Urothelium cell line (cell line): ENCODE measurements at places on chromosomes 13 and 19.
A peak's percentile ranks its signal among the peaks of the same experiment; 100 is the strongest.

GRCh38 chr13:30058429-30058828 lies 208.0 kb upstream of the UBL3 start:
- DNase-seq: no peak

- DNase-seq: no peak
These were observed 949 bp downstream of the SERTAD1 start for GRCh38 chr19:40424637-40425449.

- no peak for DNase-seq
These were observed 27.4 kb downstream of the CEBPA start for GRCh38 chr19:33274663-33275558.

DNA sequence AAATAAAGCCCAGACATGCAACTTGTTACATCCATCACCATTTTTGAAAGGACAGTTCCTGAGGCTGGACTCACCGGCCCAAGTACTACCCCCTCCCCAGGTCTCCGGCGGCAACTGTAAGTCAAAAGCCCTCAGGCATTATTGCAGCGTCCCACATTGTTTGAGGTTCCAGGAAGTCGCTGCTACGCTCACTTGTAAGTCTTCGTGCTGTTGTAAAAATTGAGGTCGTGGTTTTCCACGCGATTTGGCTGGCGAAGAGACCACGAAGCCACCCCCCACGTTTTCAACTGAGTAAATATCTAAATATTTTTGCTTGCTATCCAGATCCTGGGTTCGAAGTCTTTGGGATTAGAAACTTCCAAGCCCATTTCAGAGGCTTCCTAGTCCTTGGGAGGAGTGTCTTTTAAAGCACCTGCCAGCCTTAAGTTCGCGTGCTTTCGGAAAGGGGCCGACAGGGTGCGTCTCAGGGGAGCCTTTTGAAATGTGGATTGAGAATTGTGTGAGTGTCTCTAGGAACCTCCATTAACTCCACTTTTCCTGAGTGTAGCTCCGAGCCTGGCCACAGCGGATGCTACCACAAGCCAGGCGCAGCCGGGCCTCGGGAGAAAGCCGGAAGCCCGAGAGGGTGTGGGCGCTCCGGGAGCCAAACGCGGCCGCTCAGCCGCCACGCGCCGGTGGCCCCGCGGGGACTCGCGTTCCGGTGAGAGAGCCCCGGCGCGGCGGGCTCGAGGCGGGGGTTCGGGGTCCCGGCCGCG lies 434 bp upstream of the FNDC3A start:
- peak; percentile 6 for DNase-seq

DNA sequence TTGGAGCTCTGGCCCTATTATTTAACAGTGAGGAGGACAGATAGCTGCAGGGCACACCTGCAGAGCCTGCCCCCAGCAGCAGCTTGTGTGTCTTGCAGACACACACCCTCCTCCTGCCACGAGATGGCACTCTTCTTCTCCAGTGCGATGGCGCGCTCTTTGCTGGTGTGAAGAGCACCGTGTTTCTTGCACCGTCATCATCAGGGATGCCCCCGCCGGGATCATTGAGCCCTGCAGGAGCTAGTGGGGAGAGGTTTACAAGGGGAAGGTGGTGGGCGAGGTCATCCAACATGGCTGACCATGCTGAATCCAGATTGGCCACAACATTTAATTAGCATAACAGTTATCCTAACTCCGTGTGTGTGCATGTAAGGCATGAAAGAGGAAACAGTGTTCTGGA lies 105.6 kb downstream of the RAB20 start:
- peak; percentile 70 for DNase-seq

DNA sequence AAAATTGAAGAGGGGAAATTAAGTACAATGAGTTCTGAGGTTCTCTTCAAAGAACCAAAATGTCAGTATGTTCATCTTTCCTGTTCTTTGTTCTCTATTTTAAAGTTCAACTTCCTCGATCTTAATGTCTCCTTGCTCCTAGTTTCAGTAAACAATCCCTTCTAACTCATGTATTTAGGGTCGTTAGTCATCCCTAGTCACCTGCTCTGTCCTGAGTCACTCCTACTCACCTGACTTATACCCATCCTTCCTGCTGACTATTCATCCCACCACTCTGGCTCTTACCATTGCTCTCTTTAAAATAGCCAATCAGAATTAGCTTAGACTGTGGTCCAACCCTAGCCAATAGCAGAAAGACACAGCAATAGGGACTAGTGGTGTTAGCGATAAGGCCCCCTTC lies 24.3 kb downstream of the ZNF90 start:
- DNase-seq: no peak

DNA sequence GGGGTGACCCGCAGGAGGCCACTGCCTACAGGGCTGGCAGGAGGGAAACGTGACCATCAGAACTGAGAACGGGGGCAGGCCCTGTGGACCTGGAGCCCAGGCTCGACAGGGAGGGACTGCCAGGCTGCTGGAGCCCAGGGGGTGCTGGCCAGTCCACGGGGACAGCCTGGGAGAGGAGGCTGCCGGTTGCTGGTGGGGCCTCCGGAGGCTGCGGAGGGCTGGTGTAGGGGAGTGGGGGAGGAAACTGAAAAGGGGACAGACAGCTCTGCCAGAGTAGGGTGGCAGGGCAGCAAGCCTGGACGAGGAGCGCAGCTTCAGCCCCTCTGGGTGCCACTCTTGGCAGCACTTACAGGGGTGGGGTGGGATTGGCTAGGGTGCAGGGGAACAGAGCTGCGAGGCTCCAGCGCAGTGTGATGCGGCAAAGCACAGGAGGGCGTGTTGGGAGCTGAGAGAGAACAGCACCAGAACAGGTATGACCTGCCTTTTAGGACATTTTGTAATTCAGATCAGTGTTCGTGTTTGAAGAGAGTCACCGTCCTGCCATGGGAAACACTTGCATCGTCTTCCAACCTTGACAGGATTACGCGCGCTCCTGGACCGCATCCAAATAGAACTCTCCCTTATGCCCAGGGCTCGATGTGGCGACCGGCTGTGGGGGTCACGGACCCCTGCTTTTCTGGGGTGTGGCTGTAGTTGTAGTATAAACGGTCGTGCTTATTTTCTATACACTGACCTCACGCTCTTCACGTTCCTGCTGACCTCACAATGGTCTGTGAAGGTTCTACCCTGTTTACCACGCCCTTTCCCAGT lies 19.9 kb upstream of the ARHGEF7 start:
- no peak for DNase-seq

- no peak for DNase-seq
These were observed 37.8 kb downstream of the BRD4 start for GRCh38 chr19:15294561-15294990.

GRCh38 chr13:73547239-73547638 lies 488.4 kb downstream of the KLF5 start:
- no peak for DNase-seq

- DNase-seq: no peak
These were observed 1.9 kb upstream of the NKPD1 start for GRCh38 chr19:45162608-45163143.

GRCh38 chr19:17503240-17503639 lies 8.2 kb upstream of the PGLS start:
- no peak for DNase-seq

GRCh38 chr13:22161871-22162270 lies 491.0 kb downstream of the FGF9 start:
- no peak for DNase-seq

DNA sequence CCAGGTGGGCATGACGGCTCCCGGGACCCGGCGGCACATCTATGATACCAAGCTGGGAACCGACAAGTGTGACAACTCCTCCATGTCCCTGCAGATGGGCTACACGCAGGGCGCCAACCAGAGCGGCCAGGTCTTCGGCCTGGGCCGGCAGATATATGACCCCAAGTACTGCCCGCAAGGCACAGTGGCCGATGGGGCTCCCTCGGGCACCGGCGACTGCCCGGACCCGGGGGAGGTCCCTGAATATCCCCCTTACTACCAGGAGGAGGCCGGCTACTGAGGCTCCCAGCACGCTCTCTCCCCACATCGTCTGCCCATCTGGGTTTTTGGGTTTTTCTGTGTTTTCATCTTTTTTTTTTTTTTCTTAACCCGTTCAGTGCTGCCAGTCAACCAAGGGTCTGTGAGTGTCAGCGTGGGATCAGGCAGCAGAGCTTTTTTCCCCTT lies 2.3 kb upstream of the ABCA7 start:
- no peak for DNase-seq

GRCh38 chr19:20470345-20471135 lies 95.0 kb downstream of the ZNF737 start:
- DNase-seq: no peak

GRCh38 chr19:22607653-22608430 lies 26.3 kb upstream of the ZNF492 start:
- DNase-seq: no peak

DNA sequence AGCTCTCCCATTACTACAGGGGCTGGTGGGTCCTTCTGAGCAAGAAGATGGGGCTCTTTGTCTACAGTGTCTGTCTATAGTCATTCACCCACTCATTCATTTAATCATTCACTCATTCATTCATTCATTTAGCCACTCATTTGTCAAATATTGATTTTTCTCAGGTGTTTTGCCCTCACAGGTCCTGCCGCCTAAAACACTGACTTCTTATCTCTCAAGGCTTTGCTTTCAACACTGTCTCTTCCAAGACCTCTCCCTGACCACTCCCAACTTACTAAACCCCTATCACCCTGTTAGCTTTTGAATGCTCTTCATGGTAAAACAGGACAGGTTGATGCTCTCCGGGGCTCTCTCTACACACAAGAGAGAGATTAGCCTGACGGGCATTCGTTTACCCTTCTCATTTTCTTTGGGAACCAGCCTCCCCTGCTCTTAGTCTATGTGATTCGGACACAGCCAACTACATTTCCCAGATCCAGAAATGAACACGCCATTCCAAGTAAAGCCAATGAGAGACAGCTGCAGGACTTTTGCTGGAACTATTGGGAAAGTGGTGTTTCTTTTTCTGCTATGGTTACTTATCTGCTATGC lies 22.7 kb downstream of the FAM187B start:
- no peak for DNase-seq

DNA sequence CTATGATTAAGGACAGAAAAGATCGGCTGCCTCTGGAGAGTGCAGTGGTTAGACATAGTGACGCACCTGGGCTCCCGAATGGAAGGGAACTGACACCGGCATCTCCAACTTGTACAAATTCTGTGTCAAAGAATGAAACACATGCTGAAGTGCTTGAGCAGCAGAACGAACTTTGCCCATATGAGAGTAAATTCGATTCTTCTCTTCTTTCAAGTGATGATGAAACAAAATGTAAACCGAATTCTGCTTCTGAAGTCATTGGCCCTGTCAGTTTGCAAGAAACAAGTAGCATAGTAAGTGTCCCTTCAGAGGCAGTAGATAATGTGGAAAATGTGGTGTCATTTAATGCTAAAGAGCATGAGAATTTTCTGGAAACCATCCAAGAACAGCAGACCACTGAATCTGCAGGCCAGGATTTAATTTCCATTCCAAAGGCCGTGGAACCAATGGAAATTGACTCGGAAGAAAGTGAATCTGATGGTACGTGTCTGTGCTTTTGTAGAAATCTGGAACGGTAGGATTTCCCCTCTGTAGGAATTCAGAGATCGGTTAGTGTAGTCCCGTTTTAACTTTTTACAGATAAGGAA lies 16.9 kb downstream of the ERCC5 start:
- no peak for DNase-seq

DNA sequence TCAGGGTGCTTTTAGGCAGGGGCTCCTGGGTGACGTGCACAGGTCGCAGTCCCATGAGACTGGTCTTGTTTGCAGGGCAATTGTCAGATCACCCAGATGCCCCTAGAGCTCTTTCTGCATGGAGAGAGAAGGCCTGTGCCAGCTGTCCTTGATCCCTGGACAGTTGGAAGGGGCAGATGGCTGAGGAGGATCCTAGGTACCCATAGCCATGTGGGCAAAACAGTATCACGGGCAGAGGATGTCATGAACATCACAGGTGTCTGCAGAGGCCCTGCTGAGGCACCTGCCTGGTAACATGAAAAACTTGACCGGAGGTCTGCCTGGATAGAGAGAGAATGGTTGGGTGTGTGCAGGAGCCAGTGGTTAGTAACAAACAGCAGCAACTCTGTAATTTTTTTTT lies 99.3 kb downstream of the ZNF536 start:
- no peak for DNase-seq

DNA sequence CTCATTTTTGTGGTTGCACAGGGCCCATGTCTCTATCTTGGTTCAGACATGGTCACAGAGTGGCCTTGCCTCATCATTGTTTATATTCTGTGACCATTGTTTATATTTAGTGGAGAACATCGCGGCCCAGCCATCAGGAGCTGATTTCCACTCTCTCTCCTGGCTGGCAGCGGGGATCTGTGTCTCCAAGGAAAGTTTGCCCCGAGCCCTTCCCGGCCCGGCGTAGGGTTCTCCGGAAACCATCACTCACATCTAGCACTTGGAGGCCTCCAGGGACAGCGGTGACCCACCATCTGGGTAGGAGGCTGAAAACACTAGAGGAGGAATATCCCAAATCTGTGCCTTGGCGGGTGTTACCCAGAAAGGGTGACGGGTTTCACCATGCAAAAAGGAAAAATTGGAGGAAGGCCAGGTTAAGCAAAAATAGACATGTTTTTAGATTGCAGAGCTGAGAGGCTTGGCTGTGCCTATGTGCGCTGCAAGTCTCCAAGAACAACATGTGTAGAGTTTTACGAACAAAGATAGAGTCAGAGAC lies 726 bp upstream of the ZNF358 start:
- DNase-seq: no peak

- DNase-seq: no peak
These were observed 23.0 kb downstream of the TUBA3C start for GRCh38 chr13:19158526-19159174.

DNA sequence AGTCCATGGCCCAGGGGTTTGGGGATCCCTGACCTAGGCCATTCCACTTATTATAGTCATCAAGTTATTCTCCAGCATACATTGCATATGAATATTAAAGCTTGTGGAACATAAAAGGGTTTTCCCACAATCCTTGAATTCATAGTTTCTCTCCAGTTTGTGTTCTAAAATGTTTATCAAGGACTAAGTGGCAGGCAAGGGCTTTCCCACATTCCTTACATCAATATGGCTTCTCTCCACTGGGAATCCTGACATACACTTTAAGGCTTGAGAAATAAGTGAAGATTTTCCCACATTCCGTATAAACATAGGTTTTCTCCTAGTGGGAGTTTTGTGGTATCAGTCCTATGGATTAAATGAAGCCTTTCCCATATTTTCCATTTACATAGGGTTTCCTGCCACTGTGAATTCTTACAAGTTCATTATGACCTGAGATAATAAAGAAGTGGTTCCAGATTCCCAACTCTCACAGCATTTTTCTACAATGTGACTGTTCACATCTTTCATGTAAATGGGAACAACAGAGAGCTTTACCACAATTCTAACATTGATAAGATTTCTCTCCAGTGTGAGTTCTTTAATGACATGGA lies 14.5 kb downstream of the ZNF426 start:
- DNase-seq: no peak

GRCh38 chr13:59631271-59631670 lies 532.5 kb downstream of the DIAPH3 start:
- DNase-seq: no peak
